ENCODE measurements at places on chromosomes 3 and 15. TPM values are rescaled to one million over a fixed set of nuclear protein-coding genes. Genes with fewer than 3 reads are reported as not detected.

The CYP11A1 gene
- 0.67 TPM for total RNA-seq

The TFDP2 gene
- 267 TPM for total RNA-seq

The CRELD1 gene
- 54.3 TPM for total RNA-seq

The PYGO1 gene
- total RNA-seq = 17.3 TPM

The FMN1 gene
- 5.1 TPM for total RNA-seq

The IL5RA gene
- total RNA-seq = 0.72 TPM

The PKM gene
- total RNA-seq = 505 TPM

The CYP8B1 gene
- not detected for total RNA-seq

The DAZL gene
- not detected for total RNA-seq

The SLC2A2 gene
- total RNA-seq = not detected

Measured in gastroesophageal sphincter (tissue), 4 donors.